ENCODE measurements at places on chromosomes 6 and 20.
A peak's percentile ranks its signal among the peaks of the same experiment; 100 is the strongest.

- no peak for DNase-seq
These were observed 128.7 kb downstream of the EYA4 start for GRCh38 chr6:133369773-133370272.

DNA sequence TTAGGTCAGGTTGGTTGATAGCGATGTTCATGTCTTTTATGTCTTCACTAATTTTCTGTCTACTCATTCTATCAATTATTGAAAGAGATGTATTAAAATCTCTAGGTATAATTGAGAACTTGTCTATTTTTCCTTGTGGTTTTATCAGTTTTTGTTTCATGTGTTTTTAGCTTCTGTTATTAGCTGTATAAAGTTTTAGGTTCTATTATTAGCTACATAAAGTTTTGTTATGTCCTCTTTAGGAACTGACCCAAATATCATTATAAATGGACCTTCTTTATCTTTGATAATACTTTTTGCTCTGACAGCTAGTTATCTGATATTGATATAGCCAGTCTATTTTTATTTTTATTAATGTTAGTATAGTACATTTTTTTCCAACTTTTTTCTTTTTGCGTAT, 92.4 kb upstream of the TMEM170B start:
- no peak for DNase-seq

GRCh38 chr6:149031201-149031858, 284.5 kb downstream of the UST start:
- DNase-seq, result no peak

DNA sequence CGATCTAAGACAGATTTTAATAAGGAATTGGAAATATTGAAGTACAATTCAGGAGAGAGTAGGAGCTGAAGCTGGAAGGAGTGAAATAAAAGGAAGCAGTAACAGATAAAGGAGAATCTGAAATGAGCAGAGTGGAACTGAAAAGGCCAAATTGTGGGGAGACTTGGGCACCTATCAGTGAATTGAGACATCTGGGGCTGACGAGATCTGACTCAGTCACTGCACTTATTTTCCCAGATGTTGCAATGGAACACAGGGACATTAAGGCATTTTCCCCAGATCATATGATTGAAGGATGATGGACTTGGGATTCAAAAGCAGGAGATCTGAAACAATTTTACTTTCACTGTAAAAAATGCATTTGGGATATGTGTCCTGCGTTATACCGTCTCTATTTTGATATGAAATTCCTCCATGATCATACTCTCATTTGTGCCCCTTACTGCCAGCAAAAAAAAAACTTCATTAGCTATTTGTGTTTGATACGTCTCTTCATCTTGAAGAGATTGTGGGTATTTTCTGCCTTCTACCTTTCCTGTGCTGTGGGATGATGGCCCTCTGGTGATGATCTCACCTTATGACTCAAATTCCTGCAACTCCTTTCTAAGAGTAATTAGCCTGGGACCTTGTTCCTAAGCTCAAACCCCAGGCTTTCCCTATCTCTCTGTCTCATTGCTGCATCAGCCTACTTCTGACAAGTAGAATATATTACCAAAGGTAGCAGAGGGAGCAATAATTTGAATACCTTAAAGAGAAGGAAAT, 278.5 kb upstream of the MAN1A1 start:
- no peak for DNase-seq

DNA sequence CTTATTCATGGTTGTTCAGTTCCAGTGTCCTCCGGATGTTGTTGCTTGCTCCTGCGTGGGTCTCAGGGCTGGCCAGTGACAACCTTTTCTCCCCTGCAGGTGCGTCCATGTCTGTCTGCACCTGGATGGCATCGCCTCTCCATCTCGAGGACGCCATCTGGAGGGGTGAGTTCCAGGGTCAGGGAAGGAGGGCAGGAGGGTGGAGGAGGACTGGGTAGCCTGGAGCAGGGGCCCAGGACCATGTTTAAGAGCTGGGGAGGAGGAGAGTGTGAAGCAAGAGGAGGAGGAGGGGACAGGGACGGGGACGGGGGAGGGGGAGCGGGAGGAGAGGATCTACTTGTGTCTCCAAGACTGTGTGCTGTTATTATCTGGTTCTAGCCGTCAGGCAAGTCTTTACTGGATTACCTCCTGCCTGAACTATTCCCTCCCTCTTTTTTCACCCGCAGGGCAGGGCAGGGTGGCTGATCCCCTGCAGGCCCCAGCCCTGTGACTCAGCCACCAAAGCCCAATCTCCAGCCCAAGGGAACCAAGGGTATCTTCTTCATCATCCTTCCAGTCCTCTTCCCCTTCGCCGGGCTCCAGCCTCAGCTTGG, 32.2 kb upstream of the TULP1 start:
- peak; percentile 95 for DNase-seq

DNA sequence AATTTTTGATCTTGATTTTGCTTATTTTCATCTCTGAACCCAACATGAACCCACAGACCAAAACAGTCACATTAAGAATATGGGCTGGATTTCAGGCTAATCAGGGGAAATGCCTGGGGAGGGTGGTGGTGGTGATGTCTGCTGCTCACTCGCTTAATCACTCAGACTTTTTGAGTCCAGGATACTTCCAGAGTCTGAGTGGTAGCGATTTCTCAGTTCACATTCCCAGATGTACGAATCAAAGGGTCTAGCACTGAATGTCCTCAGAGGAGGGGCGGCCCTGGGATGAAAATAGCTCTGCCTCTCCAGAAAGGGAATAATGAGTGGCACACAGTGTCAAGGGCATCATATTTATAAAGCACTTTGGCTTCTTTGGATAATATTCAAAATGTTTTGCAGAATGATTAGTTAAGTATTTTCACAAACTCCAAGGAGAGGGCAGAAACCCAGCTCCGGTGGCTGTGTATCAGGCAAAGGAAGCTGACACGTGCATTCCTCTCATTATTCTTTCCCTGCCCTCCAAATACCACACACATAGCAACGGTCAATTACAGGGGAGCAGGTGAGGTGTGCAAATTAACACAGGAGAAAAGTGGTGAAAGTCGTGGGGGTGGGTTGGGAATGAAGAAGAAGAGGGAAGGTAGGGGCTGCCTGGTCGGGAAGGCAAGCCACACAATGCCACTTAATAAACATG, 345.2 kb upstream of the RSPO3 start:
- DNase-seq, result no peak

DNA sequence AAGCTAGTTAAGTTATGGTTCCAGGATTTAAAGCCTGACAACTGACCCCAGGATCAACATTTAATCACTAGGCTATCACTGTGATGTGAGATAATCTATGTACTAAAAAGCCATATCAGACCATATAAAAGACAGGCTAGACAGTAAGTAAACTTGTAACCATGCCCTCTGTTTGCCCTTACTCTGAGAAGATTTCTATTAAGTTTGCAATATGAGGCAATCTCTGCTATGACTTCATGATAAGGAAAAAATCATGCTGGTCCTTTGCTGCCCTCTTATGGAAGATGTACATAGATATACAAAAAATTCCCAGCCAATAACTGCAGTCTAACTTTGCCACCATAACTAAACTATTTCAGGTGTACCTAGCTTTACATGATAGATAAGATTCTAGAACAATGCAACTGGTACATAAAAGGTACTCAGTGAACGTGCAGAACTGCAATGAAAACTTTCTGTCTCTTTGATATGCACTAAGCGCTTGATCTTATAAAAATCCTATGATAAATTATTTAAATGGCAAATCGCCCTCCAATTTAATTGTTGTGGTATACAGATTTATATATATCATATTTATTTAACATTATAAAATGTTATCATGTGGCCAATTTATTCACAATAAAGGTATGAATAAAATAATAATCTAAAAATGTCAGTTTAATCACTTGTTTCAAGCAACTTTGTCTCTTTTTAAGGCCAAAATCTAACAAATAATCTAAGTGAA, 70.5 kb downstream of the FAM217A start:
- peak; percentile 83 for DNase-seq

DNA sequence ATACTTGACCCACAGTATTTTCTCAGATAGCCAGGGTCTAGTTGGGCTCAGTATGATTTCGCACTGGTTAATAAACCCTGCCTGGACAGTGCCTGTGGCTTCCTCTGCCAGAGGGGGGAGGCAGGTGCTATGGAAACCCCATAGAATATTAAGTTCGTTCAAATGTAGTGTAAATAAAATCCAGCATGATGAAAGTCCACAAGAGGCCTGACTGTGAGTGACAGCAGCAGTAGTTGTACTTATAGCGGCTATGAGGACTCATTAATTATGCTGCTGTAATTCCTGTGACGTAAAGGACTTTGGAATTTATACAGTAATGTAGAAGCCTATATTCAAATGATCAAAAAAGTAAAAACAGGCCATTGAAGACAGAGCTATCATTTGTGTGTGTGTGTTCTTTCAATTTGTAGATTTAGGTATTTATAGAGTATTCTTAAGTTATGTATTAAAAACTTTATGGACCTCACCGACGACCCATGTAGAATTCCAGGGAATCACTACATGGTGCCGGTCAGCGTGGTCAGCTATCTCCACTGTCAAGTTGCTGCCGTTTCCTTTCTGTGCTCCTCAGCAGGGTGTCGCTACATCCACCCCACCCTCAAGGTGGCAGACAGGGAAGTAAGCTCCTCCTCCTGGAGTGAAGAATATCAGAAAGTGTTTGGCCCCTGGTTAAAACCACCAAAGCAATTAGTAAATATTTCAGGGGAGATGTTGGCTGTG, 10.0 kb downstream of the PYGB start:
- DNase-seq, result no peak

DNA sequence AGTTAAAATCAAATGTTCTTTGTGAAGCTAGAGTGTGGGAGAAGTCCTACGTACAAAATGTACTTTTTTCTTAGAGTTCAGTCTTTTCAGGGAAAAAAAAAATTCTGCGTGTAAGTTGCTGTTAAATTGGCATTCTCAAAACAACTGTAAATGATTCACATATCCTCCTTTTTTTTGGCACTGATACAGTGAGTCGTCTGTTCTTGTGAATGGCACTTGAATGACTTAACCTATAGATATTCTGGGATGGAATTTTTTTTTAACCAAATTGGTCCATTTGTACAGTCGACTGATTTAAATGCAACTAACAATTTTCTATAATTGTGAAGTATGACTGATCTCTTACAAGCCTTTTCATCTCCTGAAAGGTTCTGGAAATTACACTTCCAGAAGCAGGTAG, 5.5 kb upstream of the JAG1 start:
- DNase-seq, result no peak

DNA sequence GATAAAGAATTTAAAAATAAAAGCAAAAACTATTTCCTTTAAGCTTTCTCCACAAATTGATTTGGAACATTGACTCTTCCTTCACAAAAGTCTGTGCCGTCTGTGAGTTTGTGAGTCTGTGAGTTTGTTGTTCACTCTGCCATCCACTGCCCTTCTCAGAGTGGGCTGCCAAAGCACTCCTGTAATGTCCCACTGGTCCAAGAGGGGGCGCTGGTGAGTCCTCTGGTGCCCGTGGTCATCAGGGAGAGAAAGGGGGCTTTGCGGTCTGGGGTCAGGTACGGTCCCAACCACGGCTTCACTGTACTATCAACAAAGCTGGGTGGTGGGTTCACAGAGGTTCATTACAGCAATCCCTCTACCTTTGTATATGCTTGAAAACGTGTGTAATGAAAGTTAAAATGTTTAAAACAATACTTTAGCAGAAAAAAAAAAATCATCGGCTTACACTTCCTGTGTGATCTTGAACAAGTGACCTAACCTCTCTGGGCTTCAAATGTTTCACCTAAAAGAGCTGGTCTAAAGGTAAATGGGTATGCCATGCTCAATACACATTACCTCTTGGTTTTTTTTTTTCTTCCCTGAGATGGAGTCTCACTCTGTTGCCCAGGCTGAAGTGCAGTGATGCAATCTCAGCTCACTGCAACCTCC, 5.6 kb upstream of the ANKRD60 start:
- peak; percentile 55 for DNase-seq

DNA sequence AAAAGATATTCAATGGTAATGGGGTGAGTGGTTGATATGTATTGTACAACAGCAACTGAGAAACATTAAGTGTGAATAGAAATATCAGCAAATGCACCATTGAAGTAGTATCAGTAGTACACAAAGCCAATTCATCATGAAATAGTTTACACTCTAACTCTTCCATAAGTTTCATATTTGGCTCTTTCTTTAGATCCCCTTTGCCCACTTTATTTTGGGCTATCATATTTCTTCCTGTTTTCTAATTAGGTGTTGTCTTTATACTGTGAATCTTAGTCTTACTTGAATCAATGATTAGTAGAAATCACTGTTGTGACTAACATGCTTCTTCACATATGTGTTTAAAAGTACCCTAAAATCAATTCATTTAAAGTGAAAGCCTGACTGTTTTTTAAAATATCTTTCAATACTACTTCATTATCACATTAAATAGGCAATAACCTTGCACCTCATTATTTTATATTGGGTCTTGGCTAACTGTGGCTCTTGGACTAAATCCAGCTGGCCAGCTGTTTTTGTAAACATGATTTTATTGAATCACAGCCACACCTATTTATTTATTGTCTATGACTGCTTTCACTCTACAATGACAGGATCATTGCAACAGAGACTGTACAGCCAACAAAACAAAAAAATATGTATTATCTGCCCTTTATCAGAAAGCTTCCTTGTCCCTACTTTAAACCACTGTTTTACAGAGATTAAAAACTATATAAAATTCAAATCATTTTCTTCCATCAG, 38.9 kb downstream of the EYS start:
- DNase-seq, result no peak

DNA sequence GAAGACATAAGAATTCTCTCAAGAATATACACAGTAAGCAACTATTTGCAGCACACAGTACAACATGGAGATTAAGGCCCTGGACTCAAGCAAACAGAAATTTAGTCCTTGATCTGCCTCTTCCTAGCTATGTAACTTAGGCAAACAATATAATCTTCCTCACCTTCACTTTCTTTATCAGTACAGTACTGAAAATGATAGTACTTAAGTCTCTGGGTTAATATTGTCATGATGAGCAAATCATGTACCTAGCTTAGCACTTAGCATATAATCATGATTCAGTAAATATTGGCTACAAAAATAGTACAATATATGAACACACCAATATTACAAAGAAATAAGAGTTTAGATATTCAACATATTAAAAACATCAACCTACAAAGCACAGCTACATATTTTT, 320.5 kb downstream of the HACE1 start:
- DNase-seq, result no peak

DNA sequence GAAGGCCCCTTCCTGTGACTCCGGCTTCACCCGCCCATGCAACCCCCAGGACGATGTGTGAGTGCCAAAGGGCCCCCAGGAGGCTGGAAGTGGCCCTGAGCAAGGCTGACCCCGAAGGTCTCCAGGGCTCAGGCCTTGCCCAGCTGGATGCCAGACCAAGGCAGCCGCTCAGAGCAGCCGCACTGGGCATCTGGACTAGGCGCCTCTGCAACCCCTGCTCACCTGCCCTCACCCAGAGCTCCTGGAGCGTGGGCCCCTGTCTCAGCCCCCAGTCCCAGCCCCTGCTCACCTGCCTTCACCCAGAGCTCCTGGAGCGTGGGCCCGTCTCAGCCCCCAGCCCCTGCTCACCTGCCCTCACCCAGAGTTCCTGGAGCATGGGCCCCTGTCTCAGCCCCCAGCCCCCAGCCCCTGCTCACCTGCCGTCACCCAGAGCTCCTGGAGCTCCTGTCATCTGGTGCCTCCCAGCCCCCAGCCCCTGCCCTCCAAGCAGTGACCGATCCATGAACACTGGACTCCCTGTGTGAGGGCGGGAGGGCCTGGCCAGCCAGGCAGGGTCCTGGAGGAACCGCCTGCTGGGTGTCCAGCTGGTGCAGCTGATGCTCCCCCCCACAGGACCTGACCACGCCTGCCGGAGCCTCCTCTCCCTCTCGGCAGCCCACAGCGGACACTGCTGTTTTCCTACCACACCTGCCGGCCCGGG, 1.1 kb downstream of the SRMS start:
- no peak for DNase-seq

- no peak for DNase-seq
These were observed 308.3 kb downstream of the CDH4 start for GRCh38 chr20:61560361-61560853.

- no peak for DNase-seq
These were observed 119.7 kb downstream of the ADGRG6 start for GRCh38 chr6:142421285-142422117.

All from NCI-H82 (cell line).